ENCODE measurements at places on chromosomes 7 and 10.

DNA sequence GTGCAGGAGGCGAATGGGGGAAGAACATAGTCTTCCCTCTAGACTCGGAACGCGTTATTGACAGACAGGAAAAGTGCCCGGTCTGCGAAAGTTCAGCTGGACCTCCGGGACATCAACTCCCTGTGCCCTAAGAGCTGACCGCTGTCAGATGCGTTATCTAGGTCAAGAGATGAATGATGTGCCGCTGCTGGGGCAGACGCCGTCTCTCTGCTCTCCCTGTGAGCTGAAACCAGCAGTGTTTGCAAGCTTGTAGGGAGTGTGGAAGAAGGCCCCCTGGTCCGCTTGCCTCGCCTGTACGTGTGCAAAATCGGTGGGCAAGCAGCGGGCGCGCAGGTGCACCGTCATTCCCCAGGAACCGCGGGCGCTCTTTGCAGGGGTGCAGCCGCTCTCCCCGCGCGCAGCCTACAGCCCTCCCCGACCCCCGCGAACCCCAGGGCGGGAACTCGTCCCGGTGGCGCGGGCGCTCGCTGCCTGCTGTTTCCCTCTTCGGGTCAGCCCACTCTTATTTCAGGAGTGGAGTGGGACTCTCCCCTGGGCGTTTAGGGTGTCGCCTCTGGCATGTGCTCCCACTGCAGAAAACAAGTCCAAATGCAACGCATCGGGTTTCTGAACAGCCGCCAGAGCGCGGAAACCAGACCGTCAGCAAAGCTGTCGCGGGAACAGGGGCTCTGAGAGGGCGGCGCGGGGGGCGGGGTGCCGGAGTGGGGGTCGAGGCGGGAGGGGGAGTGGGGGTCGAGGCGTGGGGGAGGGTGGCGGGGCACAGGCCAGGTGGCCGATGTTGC is 1.8 kb upstream of the PFKFB3 start:
- peak; percentile 44 for DNase-seq

- no peak for DNase-seq
Observed at GRCh38 chr10:52574697-52575096, 197.9 kb downstream of the MBL2 start.

GRCh38 chr7:4753598-4754432 is 21.6 kb upstream of the AP5Z1 start:
- peak; percentile 36 for DNase-seq

DNA sequence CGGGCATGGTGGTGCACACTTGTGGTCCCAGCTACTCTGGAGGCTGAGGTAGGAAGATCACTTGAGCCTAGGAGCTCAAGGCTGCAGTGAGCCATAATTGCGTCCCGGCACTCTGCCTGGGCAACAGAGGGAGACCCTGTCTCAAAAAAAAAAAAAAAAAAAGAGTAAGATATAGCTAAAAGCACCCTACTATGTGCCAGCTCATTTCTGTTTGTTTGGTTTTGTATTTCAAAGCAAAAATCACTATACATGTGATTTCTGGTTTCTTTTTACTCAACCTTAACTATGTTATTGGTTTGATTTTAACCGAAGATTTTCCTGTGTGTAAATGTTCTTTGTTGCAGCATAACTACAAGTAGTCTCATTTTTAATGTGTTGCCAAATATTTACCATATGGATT is 66.5 kb upstream of the RSBN1L start:
- DNase-seq: no peak

- peak; percentile 24 for DNase-seq
Observed at GRCh38 chr10:77392236-77392721, 245.3 kb downstream of the KCNMA1 start.

DNA sequence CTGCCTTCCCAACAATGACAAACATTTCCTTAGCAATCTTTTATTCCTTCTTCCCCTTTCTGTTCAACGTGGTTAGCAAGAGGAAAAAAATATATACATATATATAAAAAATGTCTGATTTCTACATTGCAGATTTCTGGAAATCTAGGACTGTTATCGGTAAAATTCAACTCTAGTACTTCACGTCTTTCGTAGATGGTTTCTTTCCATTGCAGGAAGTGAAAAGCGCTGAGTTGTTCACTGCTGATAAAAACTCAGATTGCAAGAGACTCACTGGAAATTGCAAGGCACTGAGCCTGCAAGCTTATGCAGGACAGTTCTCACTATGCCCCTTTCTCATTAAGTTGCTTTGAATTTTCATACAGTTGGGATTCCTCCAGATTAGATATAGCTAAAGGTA is 23.9 kb downstream of the KIN start:
- no peak for DNase-seq

GRCh38 chr10:7787150-7787856 is 490 bp downstream of the KIN start:
- DNase-seq: peak; percentile 40

DNA sequence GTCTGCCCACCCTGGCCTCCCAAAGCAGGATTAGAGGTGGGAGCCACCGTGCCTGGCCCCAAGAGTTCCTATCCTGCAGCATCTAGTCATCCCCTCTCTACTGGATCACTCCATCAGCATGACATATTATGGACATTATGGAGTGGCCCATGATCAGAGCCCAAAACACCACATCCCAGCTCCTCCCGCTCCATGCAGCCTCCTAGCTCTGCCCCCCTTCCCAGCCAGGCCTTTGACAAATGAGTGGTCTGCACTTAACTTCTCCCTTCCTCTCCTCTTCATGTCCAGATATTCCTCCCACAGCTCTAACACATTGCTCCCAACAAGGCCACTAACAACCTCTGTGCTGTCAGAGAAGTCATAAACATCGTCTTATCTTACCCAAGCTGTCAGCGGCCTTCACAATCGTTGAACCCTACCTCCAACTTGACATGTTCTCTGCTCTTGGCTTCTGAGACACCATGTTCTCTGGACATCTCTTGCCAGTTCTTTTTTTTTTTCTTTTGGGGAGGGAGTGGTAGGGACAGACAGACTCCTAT is 187.6 kb downstream of the NSUN6 start:
- DNase-seq: no peak

GRCh38 chr7:133230591-133231194 is 22.2 kb upstream of the EXOC4 start:
- peak; percentile 56 for DNase-seq

GRCh38 chr10:63042256-63042655 is 90.9 kb upstream of the NRBF2 start:
- no peak for DNase-seq

- no peak for DNase-seq
Observed at GRCh38 chr10:113020475-113020753, 70.4 kb downstream of the TCF7L2 start.

DNA sequence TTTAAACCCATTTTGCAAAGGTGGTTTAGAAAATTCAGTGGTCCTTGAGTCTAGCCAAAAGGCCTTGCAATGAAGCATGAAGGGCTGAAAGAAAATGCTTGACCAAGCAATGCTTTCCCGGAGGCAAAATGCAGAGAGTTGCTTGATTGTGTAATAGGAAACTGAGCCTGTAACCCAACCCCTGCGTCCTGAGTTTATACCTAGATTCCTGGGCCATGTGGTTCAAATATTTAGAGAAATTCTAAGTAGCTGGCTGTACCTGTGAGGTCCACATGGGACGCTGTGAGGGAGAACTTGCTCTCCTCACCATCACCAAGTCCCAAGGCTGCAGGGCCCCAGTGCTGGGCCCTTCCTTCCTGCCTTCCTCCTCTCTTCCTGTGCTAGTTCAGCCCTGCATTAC is 45.7 kb downstream of the CXCL12 start:
- peak; percentile 56 for DNase-seq

GRCh38 chr7:155531681-155532080 is 14.7 kb downstream of the CNPY1 start:
- no peak for DNase-seq

- peak; percentile 98 for DNase-seq
Observed at GRCh38 chr7:55538538-55538937, 33.8 kb downstream of the VOPP1 start.

- no peak for DNase-seq
Observed at GRCh38 chr10:11517150-11517549, 94.3 kb downstream of the USP6NL start.

- DNase-seq: no peak
Observed at GRCh38 chr7:154425271-154425670, 373.1 kb downstream of the DPP6 start.

GRCh38 chr10:121540732-121541395 is 57.4 kb downstream of the FGFR2 start:
- DNase-seq: no peak

DNA sequence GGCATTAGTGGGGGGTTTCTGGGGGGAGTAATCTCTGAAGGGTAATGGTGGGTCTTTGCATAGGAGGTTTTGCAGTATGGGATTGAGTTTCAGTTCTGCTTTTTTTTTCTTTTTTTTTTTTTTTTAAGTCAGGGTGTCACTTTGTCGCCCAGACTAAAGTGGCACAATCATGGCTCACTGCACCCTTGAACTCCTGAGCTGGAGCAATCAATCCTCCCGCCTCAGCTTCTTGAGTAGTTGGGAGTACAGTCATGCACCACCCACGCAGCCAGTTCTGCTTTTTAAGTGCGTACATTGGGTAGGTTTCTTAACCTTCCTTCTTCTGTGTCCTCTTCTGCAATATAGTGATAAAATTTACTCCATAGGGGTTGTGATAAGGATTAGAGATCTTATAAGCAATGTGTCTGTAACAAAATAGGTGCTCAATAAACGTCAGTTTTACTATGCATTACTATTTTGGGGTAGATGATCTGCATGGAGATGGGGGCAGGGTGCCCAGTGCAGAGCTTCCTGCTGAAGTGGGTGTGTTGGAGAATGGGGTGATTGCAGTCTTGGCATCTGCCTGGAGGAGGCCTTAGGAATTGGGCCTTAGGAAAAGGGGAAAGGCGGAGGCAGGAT is 9.6 kb downstream of the KAZALD1 start:
- DNase-seq: peak; percentile 47

DNA sequence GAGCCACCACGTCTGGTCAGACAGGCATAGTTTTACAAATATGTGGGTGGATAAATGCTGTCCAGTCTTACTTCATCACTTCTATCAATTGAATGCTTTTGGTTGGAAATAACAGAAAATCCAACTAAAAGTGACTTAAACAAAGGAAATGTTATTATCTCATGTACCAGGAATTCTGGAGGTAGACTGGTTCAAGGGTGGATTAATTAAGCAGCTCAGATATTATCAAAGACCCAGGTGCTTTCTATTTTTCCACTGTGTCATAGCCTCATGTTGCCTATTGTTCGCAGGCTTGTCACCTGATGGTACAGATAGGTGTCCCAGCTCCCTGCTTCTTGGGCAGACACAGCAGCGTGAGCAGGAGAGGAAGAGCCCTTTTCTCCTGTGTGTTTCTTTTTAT is 156.1 kb upstream of the CTBP2 start:
- no peak for DNase-seq

- DNase-seq: no peak
Observed at GRCh38 chr10:127498087-127498486, 51.0 kb upstream of the NPS start.

DNA sequence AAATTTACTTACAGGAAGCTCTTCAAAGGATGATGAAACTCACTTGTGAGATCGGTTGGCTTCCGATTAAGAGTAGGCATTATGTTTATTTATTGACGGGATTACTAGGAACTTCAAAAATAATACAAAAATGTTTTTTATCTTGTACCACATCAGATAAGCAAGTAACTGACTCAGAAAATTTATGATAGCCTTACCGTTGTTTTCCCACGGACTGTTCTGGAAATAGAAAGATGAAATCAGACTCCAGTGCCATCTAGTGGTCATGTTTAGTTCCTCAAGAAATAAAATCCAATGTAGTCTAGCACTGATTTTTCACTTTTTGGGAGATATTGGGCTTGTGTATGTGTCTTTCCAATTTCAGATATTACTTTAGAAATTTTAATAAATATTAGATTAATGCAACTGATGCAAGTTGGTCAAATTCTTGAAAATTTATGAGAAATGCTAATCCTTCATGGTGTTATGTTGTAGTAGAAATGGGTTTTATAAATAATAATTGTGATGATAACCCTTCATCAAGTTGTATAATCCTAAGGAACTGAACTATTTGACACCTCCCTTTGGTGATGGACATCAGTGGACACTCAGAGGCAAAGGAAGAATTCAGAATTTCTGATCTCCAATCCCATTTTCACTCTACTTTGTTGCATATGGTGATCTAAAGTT is 168.8 kb downstream of the TMEM26 start:
- DNase-seq: peak; percentile 65

- no peak for DNase-seq
Observed at GRCh38 chr10:79053081-79053434, 15.7 kb upstream of the ZMIZ1 start.

DNA sequence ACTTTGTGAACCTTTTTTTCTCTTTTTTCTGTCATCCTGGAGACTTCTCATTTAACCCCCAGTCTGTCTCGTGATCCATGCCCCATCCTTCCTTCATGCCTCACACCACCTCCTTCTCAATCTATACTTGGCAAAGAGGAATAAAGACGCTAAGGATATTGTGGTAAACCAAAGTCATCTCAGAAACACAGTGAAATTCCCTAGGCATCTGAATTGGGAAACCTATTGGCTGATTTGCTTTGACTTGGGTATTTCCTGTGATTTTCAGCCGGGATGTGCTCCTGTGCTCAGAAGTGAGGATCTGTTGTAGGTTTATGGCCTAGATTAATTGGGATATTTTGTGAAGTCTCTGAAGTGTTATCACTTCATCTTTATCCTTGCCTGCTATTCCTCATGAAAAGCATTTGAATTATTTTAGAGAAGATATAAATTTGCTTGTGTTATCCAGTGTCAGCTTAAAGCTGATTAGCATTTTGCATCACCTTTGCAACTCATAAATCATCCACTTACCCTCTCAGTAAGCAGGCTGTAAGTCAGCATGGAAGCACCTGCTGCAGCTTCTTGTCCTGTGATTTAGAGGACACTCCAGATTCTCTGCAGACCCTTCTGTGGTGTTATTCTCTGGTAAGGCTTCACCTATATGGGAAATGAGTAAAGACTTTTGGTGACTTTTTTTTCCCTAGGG is 138.0 kb downstream of the AUTS2 start:
- no peak for DNase-seq

DNA sequence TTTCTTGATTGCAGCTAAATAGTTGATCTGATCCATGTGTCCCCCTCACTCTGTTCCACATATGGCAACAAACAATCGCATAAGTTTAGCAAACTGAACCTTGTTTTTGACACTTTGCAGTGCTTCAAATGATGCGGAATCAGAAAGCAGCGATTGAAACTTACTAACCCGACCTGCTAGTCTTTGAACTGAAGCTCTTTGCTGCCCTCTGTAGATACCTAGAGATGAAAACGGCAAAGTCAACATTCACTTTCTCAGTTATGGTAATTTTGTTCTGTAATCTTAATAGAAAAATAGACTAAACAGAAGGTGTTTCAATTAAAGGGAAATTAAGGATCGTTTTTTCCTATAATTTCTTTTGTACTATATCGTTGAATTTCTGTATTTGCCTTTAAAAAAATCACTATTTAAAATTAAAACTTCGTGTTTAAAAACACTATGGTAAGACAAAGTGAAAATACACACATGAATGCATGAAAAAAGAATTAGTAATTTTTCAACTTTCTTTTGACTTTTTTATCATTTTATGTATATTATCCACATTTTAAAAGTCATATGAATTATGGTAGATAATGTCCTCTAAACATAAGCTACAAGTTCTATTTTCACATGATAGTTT is 276.5 kb downstream of the MAGI2 start:
- peak; percentile 62 for DNase-seq

GRCh38 chr7:47480576-47481538 is 101.1 kb downstream of the TNS3 start:
- DNase-seq: no peak

All from iris pigment epithelial cell (primary cell).